ENCODE measurements at places on chromosomes 4 and X.

GRCh38 chr4:41384992-41385391, 128.3 kb downstream of the UCHL1 start:
- DNase-seq: no peak

DNA sequence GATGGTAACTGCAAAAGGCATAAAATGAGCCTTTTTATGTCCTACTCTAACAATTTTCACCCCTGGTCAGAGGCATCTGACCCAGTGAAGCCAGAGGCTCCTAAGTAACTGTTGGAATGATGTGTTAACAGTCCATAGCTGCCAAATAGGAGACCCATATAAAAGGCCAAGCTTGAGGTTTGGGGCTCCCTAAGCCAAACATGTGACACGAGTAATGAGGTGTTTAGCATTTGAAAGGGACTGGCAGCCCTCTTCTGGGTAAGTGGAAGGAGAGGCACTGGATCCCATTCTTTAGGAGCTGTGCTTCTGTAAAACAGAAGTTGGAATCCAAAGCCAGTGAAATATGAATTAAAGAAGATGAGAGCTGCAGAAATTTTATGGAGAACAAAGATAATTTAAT, 100.6 kb upstream of the PNPLA4 start:
- no peak for DNase-seq

DNA sequence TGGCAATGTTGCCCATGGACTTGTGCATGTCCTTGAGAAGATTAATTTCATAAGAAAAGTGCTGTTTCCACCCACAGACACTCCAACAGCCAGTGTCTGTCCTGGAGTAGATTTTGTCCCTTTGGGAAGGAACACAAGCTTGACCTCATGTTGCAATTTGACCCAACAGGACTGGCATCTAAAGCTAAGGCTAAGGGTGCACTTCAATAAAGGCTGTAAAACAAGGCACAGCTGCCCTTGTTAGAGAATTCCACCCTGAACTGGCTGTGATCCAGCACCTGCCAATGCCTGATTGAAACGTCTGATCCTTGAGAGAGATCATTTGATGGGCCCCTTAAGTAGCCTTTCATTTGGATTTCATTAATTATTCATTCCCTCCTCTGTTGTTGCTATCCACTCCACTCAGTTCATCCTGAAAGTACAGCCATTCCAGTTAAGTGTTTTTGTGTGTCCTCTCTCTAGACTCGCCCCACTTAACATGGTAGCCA, 56.2 kb downstream of the CD99L2 start:
- no peak for DNase-seq

DNA sequence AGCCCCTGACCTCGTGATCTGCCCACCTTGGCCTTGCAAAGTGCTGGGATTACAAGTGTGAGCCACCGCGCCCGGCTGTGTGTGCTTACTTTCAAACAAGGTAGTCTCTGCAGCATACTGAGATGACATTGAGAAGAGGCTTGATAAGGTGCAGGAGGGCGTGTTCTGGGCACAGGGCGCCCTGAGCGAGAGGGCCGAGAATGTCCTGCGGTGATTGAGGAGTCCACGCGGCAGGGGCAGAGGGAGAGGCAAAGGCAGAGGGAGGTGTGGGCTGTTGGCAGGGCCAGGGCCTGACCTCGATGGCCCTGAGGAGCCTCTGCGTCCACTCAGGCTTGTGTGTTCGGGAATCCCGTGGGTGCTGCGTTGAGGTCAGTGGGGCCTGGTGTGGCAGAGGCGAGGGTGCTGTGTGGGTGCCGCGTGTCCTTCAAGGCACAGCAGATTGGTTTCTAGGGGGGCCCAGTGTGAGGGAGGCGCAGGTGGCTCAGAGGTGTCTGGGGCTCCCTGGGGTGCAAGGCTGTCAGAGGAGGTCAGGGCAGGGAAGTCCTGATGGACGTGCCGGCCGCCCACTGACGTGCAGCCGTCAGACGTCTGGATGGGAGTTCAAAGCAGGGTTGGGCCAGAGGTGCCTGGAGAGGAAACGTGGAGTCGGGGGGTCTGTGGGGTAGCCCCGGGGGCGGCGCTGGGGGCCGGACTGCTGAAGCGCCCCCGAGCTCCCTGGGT, 12.1 kb downstream of the PCGF3 start:
- DNase-seq: no peak

DNA sequence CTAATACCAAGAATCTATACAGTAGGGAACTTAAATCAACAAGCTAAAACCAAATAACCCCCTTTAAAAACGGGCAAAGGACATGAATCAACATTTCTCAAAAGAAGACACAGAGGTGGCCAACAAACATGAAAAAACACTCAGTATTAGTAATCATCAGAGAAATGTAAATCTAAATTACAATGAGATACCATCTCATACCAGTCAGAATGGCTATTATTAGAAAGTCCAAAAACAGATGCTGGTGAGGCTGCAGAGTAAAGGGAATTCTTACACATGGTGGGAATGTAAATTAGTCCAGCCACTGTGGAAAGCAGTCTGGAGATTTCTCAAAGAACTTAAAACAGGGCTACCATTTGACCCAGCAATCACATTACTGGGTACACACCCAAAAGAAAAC, 167.8 kb downstream of the PACRGL start:
- DNase-seq: no peak

DNA sequence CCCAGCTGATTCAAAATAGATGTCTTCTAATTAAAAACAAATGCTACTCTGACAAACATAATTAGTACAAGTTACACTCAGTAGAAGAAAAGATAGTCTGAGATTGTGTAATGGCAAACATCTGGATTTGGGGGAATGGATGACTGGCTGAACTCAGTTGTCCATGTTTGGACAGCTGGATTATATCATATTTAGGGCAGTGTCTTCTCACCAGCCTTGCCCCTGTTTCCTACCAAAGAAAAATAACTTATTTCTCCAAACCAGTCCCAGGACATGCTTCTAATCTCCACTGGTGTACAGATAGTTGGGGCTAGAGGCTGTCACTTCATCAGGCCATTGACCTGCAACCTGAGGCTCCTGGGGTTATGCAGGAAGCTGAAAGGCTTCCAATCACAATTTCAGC, 237.3 kb downstream of the USP46 start:
- no peak for DNase-seq

- DNase-seq: no peak
Measured at GRCh38 chr4:38371391-38371851, 292.6 kb upstream of the KLF3 start.

DNA sequence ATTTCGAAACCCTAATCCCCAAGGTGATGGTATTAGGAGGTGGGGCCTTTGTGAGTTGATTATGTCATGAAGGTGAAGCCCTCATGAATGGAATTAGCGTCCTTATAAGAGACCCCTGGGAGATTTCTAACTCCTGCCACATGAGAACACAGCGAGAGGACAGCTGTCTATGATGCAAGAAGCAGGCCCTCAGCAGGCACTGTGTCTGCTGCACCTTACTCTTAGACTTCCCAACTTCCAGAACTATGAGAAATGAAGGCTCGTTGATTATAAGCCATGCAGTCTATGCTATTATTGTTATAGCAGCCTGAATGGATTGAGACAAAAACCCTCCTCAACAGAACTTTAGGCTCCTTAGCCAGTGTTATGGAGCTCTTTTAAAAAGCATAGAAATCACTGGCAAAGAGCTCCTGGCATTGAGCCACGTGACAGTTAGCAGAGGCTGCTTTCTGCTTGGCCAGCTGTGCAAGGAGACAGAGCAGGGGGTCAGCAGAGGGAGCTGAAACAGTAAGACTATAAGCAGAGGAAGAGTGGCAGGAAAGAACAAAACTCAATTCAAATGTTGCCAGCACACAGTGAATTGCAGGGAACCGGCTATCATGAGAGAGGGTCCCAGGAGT, 219.2 kb upstream of the FAT1 start:
- no peak for DNase-seq

DNA sequence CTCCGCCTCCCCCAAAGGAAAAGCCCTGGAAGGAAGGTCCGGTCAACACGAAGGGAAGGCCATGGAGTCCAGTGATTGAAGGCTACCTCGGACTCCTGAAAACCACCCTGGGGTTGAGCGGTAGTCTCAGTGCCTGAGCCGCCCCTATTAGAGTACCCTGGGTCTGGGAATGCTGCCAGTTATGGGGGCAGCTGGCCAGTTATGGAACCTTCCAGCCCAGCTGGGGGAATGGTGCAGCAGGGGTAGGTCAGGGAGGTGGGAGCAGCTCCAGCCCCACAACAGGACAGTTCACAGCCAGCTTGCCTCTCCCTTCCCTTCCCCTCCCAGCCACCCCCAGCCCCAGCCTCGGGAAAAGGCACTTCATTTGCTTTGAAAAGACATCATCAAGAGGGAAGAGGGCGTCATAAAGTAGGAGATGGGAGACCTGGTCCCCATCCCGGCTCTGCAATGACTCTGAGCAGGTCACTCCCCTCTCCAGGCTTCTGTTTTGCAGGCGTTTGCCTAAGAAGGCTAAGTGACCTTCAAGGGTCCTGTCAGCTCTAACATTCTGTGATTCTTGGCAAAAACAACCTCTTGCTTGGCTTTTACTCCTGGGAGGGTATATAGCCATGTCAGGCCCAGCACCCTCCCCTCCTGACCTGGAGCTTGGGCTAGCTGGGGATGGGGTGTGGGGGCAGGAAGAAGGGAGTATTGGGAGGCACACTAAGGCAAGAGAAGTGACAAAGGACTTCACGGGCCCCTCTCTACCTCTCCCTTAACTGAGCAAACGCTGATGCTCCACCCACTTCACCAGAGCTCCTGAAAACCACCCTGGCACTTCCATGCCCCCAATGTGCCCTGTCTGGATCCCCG, 8.0 kb downstream of the APLN start:
- DNase-seq: no peak

DNA sequence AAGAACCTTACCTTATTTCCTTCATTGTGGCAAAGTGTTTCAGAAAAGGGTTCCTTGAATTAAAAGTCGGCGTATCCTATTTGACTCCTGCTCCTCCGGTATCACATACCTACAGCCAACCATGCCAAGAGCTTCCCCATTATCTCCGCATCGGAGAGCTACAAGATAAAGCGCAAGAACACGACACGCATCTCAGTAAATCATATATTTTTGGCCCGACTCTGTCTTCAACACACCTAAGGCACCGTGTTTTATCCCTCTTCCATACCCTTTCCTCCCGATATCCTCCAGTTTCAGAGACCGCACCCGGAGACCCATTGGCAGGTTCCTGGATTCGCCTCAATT, 497 bp upstream of the THAP9 start:
- no peak for DNase-seq

- DNase-seq: no peak
Measured at GRCh38 chrX:132853040-132853439, 105.4 kb downstream of the HS6ST2 start.

DNA sequence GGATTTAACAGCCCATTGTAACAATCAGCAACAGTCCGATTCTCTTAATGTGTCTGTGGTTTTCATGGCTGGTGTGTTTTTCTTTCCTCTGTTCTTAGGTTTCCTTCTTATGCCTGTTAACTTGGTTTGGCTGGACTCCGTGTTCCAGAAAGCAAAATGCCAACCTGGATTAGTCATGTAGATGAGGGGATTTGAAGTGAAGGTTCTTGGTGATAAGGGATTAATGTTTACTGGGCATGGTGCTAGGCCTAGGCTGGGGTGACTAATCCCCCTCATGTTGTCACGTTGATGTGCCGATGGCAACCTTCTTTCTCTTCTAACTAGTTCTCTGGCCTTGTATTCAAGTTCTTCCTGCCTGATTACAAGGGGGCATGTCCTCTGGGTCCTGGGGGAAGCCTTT, 85.9 kb downstream of the REPS2 start:
- no peak for DNase-seq

- DNase-seq: no peak
Measured at GRCh38 chr4:67201334-67201733, 344.0 kb downstream of the CENPC start.

- no peak for DNase-seq
Measured at GRCh38 chr4:165507381-165507780, 128.6 kb downstream of the CPE start.

DNA sequence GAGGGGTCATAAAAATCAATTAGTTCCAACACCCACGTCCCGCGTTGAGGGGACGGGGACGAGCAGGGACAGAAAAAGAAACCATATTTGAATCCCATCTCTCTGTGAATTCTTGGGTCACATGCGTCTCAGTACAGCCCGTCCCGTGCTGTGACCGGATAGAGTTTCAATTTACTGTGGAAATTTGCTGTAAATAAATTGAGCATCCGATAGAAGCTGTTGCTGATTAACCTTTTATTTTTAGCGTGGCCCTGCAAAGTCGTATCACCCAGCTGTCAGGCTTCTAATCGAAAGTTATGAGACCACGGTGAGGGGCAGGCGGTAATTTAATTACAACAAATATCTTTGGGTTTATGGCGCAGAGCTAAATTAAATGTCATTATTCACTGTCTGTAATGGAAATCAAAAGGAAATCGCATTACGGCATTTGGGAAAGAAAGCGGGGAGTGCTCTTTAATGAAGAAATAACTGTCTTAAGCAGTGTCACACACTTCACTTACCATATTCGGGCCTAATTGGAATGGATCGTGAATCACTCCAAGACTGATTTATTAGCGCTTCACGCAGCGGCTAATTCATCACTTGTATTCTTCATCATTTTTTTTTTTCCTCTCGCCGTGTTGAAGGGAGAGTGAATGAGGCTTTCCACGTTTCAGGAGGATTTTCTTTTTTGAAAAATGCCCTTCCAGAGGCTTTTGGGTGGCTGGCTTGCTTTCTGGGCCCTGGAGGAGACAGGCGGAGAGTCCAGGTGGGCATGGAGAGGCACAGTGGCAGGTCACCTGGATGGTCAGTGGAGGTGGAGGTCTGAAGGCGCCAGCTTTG, 7.3 kb downstream of the SHOX start:
- DNase-seq: no peak

- no peak for DNase-seq
Measured at GRCh38 chr4:88859191-88859812, 161.7 kb upstream of the NAP1L5 start.

DNA sequence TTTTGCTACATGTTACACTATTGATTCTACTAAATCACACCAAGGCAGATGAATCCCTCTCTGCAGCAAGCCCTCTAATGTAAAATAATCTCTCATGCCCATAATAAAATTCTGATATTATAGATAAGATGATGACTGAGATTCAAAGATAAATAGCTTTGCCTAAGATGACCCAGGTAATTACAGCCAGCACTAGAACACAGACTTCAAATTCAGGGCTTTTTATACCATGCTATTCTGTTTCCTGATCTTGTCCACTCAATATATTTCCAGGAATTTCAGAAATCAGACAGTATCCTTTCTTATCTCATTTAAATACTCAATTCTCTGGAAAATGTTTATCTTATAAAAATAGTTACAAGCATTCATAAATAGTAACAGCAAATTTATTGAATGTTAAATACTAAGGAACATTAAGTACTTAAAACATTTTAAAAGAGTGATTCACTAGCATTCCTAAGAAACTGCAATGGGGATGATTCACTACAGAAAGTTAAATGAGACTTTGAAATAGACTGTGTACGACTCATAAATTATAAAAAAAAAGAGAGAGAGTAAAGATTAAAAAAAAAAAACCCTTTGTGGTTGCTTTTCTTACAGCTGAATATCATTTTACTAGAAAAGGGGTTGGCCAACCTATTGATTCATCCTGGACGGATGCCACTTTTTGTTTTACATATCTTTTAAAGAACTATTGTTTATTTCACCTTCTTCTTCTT, 45.8 kb upstream of the IL21 start:
- peak; percentile 54 for DNase-seq

DNA sequence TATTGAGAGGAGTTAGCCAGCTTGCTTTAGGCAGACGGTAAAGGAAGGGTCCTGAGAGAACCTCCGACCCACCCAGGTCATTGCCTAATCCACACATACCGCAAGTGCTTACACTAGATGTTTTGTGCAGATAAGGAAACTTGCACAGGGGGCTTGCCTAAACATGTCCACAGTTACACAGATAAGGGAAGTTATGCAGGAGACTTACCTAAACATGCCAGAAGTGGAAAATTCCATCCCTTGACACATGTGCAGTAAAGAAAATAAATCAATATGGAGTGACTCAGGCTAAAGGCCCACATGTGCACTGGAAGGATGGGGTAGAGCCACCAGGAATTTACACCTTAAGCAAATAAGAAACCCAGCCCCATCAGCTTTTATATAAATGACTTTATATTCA, 232.8 kb upstream of the HDX start:
- peak; percentile 73 for DNase-seq
